Suprapubic skin (tissue), 4 donors: ENCODE measurements at places on chromosomes 6 and 20.
A peak's percentile ranks its signal among the peaks of the same experiment; 100 is the strongest.

GRCh38 chr6:30150671-30151395, 10.2 kb downstream of the TRIM10 start:
- no peak for DNase-seq

DNA sequence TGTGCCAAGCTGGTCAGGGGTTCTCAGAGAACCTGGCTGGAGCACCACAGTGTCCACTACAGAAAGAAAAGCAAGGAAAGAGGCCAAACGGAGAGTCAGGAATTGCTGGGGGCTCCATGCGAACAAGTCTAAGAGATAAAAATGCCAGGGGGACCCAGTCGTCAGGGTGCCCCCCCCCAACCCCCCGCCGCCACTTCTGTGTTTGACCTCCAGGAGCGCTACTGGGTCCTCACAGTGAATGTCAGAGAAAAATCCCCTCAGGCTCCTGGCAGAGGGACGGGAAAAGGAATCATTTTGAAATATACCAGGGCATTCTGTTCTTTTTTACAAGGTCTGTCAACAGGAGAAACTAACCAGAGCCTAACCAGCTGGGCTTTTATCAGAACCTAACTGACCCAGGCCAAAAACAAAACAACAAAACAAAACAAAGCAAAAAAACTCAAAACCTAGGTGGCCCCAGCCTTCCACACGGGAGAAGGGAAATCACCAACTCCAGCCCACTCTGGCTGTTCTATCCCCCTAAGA, 17.9 kb upstream of the NELFCD start:
- no peak for DNase-seq

DNA sequence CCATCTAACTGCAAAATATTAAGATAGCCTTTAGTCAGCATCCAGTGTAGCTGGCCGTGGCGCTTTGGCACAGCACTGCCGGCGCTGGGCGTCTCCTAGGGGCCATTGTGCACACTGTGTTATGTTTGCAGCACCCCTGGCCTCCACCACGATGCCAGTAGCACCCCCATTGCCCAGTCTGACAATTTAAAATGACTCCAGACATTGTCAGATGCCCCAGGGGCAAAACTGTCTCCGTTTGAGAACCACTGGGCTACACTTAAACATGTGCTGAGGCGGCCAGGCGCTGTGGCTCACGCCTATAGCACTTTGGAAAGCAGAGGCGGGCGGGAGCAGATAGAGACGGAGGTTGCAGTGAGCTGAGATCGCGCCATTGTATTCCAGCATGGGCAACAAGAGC, 6.0 kb upstream of the MTG2 start:
- DNase-seq = no peak

- DNase-seq = no peak
These were observed 116.3 kb upstream of the SCGN start for GRCh38 chr6:25535632-25536225.

- no peak for DNase-seq
These were observed 1.5 kb downstream of the ROMO1 start for GRCh38 chr20:35700625-35701148.

DNA sequence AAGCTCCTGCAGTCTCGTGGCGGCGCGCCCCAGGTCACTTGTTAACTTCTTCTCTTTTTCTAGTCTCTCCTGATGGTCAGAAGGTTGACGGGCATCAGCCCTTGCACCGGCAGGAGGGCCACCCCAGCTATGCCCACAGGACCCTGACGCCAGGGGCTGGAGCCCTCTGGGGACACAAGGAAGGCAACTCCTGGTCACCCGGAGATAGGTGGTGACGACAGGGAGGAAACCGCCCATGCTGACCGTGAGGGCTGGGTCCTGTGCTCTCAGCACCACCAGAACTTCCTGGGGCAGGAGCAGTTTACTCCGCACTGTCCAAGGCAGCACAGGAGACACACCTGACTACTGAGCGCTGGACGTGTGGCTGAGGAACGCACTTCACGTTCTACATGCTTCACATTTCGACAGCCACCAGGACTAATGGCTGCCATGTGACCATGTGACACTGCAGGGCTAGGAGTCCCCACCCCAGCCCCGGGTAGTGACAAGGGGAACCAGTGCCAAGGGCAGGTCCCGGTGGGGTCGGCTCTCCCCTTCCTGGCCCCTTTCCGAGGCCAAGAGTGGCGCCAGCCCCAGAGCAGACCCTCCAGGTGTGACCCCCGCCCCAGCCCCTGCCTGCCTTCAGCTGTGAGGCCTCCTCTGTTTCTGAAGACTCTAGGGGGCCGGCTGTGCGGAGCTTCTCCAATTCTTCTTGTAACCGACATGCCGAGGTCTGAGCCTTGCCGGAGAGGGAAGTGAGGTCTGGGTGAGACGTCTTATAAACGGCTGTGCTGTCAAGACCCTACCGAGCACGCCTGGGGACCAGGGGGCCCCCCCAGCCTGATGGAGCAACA, 45.2 kb downstream of the DSTN start:
- no peak for DNase-seq

- no peak for DNase-seq
These were observed 37.8 kb upstream of the SUMO4 start for GRCh38 chr6:149362289-149362688.

- peak; percentile 24 for DNase-seq
These were observed 87.7 kb downstream of the DLL1 start for GRCh38 chr6:170203212-170203611.

- DNase-seq = no peak
These were observed 182.0 kb upstream of the MYLIP start for GRCh38 chr6:15946701-15947385.

DNA sequence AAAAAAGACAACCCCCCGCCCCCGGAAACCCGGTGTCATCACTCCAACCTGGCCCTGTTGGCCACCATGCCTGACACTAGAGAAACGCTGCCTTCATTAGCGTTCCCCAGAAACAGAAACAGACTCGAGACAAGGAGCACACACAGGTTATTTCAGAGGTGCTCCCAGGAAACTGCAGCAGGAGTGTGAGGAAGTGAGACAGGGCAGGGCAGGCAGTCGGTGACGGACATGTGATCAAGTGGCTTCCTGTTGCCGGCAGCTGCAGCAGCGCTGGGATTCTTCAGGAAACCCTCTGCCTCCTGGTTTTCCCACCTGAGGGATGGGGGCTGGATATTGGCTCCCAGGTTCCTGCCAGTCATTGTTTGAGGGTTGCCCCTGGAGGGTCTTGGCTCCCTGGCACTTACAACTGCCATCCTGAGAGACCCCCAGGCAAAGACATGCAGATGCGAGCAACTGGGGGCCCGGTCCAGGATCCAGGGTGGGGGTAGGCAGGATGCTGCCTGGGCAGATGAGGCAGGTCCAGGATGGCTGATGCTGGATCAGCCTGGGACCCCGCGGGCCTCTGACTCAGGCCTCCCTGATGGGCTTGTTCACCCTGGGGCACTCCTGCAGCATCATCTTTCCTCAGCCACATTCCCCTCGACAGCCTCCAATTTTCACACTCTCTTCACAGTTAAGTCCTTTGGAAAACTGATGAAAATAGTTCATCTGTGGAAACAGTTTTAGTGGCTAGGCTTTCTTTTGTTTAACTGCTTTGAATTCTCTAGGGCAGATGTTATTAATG, 150.7 kb upstream of the SYNDIG1 start:
- DNase-seq = no peak

GRCh38 chr20:52454660-52455059, 263.1 kb upstream of the ZFP64 start:
- no peak for DNase-seq

DNA sequence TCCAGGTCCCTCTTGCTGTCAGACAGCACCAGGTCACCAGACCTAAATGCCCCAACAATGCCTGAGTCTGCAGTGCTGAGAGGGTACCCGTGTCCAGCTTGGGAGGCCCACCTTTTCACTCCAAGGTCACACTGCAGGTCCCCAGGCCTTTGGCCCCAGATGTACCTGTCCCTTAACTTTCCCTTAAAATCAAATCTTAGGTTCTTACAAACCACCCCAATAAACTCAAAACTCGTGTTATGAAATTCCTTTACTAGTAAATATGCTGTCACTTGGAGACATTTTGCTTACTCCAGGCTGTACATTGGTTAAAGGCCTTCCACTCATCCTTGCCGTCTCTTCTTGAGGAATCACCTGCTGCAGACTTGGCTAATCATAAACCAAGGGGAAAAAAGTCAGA, 165.7 kb upstream of the RREB1 start:
- no peak for DNase-seq

- no peak for DNase-seq
These were observed 763 bp downstream of the C6orf47 start for GRCh38 chr6:31659649-31660380.

DNA sequence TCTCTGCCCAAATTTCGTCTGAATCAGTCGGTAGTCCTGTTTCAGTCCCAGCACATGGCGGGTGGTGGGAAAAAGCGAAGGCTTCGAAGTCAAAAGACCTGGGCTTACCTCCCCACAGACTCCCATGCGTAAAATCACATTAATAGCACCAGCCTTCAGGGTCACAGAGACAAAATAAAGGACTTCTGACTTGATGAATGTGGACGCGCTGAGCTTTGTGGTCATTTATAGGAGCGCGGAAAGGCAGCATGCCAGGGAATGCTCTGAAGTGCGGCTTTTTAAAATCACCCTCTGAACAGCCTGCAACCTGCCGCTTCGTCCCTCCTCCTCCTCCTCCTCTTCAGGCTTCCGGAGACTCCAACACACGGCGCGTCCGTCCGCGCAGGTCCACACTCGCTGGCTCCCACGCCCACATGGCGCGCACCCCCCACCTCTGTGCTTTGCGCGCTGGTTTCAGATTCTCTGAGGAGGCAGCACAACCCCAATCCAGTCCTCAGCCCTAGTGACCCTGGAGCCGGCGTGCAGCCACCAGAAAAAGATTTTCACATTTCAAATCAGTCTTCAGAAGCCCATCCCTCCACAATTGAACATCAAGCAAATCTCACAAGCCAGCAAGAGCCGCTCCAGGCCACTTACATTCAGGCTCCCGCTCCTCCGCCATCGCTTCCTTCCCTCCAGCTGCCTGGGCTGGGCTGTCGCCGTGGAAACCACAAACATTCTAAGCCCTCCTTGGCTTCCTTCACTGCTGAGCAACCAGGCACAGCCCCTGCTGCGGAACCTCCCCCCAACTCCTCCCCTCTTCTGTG, at the start of gene C6orf118:
Gene C6orf118 (minus strand): TSS at position 680 of the 806 bp plus-strand sequence. CDS start 19 bp downstream, at position 661.
- DNase-seq = no peak

- DNase-seq = no peak
These were observed 67.7 kb upstream of the IFNGR1 start for GRCh38 chr6:137286916-137287315.

- DNase-seq = no peak
These were observed 185.9 kb downstream of the PDE7B start for GRCh38 chr6:136037242-136037875.

- no peak for DNase-seq
These were observed 1.1 kb downstream of the L3MBTL1 start for GRCh38 chr20:43508604-43509040.

DNA sequence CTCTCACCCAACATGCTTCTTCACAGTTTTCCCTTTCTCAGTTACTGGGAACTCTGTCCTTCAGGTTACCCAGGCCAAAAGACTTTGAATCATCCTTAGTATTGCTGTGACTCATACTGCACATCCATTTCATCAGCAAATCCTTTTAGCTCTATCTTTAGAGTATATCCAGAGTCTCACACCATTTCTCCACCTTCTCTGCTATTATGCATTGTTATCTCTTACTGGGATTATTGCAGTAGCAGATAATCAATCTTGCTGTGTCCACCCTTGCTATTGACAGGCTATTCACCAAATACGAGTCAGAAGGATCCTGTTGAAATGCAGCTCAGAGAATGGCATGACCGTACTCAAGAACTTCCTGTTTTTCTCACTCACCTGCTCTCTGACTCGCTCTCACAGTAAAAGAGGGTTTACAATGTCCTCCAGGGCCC, 57.3 kb downstream of the BCKDHB start:
- no peak for DNase-seq

GRCh38 chr6:68506911-68507310, 128.2 kb upstream of the ADGRB3 start:
- no peak for DNase-seq

DNA sequence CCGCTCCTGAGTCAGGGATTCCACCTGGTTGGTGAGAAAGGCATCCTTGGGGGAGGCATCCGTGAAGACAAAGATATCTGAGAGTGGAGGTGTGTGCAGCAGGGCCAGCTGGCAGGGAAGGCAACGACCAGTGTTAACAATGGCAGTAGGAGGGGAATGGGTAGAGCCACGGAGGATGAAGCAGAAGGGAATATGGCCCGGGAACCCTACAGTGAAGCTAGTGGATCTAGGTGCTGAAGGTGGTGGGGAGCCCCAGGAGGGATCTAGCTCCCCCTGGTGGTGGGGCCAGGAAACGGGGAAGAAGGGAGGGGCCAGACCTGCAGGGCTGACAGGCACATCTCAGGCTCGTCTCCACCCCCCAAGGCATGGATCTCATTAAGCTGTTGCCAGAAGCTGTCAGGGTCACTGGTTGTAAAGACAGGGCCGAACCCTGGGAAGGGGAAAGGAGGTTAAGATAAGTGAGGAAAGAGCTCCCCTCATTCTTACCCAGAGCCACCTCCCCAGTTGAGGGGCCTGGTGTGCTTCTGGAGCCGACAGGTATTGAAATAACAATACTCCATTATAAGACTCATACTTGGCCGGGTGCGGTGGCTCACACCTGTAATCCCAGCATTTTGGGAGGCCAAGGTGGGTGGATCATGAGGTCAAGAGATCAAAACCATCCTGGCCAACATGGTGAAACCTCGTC, 7.3 kb downstream of the VWA7 start:
- no peak for DNase-seq

DNA sequence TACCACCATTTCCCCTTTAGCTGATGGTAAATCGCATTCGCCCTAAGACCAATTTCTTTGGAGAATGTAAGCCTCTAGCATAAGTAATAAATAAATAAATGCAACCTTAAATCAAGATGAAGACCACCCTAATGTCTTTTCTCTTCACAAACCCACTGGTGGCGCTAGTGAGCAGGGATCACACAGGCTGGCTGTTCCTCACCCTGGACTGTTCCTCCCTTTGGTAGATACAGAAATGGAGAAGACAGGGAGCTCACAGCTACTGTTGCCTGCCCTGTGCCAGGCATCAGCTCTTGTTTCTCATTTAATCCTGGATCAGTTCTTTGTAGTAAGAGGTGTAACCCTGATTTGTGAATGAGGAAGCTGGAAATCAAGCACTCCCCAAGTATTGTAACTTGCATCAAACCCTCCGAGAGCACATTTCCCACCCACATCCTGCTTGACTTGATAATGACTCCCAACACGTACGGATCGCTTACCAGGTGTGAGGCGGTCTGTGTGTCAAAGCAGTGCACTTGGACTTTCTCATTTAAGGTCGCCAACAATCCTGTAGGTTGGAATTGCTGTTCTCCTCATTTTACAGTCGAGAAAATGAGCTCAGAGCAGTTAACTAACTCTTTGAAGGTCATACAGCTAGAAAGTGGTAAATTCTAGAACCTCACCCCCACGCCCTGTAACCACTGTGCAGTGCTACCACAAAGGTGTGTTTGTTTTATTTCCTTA, 236.1 kb downstream of the TSHZ2 start:
- DNase-seq = no peak

- DNase-seq = no peak
These were observed 287.0 kb downstream of the CLIC5 start for GRCh38 chr6:45728674-45729073.
